Ascending aorta (tissue), 2 donors: ENCODE measurements at places on chromosomes 12 and 14. TPM values are rescaled to one million over a fixed set of nuclear protein-coding genes. Genes with fewer than 3 reads are reported as not detected.

- no peaks in the 10 kb centered on the region for H3K27me3 ChIP-seq
- H3K4me3 ChIP-seq: no peak overlapping the region
- no peaks in the 10 kb centered on the region for H3K4me1 ChIP-seq
- no peaks in the 10 kb centered on the region for H3K36me3 ChIP-seq
- DNase-seq: no peak
Observed at GRCh38 chr12:113504917-113505316, 33.2 kb upstream of the LHX5 start.

The FLVCR2 gene
- total RNA-seq: 3.4 TPM

The KLHL33 gene
- total RNA-seq: not detected

- H3K27ac ChIP-seq: no peak overlapping the region
- H3K4me1 ChIP-seq: no peaks in the 10 kb centered on the region
- DNase-seq: no peak
- no peak overlapping the region for H3K4me3 ChIP-seq
- H3K27me3 ChIP-seq: no peaks in the 10 kb centered on the region
- no peaks in the 10 kb centered on the region for H3K36me3 ChIP-seq
Observed at GRCh38 chr14:90239139-90239538, 17.2 kb upstream of the PSMC1 start.

DNA sequence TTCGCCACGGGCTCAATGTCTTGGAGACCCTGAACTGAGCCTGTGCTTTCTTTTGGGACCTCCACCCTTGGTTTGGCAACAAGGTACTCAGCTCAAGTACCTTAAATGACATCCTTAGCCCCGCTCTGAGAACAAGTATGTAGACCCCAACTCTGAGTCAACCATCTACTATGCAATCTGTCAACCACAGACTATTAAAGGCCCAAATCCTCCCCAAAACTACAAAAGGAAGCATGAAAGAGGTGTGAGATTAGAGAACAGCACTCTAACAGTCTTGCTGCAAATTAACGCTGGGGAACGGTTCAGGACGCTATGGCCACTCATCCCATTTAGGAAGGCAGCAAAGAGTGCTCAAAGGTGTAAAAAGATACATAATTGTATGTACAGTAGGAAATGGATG is 52.1 kb downstream of the CCDC88C start:
- no peaks in the 10 kb centered on the region for H3K27me3 ChIP-seq
- no peaks in the 10 kb centered on the region for H3K36me3 ChIP-seq

The CLEC4C gene
- not detected for total RNA-seq
